ENCODE measurements at places on chromosomes 12 and 14. TPM values are rescaled to one million over a fixed set of nuclear protein-coding genes. Genes with fewer than 3 reads are reported as not detected.
A peak's percentile ranks its signal among the peaks of the same experiment; 100 is the strongest.

TPPP2 gene
- not detected for total RNA-seq

HRK gene
- total RNA-seq = 0.31 TPM

SERPINA5 gene
- 0.50 TPM for total RNA-seq

DNA sequence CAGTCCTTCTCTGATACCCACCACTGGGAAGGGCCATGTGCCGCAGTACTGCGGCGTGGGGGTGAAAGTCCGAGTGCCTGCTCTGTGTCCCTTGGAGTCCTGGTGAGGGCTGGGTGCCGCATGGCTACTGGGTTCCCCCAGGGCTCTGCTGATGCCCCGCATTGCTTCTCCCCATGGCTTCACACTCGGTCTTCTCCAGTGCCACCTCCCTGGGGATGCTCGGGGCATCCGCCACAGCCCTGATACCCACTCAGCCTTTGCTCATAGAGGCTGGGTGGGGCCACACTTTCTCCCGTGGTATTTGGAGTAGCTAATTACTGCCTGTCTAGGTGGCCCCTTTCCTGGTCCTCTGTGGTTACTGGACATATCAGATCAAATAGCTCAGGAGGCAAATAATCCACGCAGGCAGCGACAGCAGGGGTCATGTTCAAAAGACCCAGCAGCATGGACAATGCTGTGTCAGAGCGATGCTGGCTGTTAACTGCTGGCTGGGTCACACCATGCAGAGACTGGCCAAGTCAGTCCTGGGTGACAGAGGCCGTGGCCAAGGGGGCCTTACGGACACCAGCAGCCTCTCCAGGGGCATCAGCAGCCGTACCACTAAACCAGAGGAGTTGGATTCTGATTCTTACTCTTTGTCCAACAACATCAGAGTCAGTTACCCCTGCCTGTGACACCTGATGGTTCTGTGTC, 106.5 kb downstream of the ADGRD1 start:
- no peaks in the 10 kb centered on the region for H3K36me3 ChIP-seq
- H3K27ac ChIP-seq = no peak overlapping the region
- no peaks in the 10 kb centered on the region for H3K4me1 ChIP-seq
- peak; percentile 72 for DNase-seq
- no peak overlapping the region for H3K4me3 ChIP-seq
- peaks cover 16% of the 10 kb centered on the region for H3K27me3 ChIP-seq

- DNase-seq = no peak
- no peaks in the 10 kb centered on the region for H3K36me3 ChIP-seq
- H3K27ac ChIP-seq = no peak overlapping the region
- no peaks in the 10 kb centered on the region for H3K4me1 ChIP-seq
Observed at GRCh38 chr14:30134936-30135335, 207.3 kb upstream of the PRKD1 start.

DNA sequence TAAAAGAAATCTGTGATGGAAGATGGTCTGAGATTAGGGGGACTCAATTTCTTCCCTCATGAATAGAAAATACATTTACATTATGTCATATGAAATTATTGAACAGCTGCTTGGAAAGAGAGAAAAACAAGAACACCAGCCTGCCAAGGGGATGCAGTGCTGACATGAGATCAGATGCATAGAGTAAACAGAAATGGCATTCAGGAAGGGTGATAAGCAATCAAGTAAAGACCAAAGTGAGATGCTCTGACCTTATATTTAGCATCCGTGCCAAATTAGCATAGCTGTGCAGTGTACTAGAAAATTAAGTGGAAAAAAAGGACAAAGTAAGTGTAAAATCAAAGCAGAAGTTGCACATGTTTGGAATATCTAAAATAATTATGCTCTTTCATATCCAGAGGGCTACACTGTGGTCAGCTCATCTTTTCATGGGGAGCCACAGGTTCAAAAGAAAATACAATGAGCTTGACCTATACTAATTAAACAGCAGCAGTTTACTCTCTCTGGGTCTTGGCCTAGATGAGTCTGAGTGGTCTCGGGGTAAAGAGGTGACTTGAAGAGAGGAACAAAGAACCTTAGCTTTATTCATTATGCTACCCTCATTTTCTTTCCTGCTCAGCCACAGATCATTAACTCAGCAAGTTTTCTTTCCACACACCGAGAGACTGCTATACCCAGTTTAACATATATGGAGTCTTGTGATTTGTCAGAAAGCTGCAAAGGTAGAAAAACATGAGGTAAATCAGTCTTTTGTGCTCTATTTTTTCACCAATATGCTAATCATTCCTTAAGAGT, 359.4 kb upstream of the FOXG1 start:
- H3K4me3 ChIP-seq = no peak overlapping the region
- no peak for DNase-seq
- H3K36me3 ChIP-seq = no peaks in the 10 kb centered on the region
- H3K27ac ChIP-seq = no peak overlapping the region

- peaks cover 10% of the 10 kb centered on the region for H3K4me1 ChIP-seq
- no peaks in the 10 kb centered on the region for H3K27me3 ChIP-seq
- no peak overlapping the region for H3K27ac ChIP-seq
- H3K4me3 ChIP-seq = no peak overlapping the region
- H3K36me3 ChIP-seq = peaks cover 1% of the 10 kb centered on the region
Observed at GRCh38 chr12:101931498-101932326, 54.3 kb downstream of the DRAM1 start.

- H3K27me3 ChIP-seq = peaks cover 8% of the 10 kb centered on the region
- no peak for DNase-seq
- H3K4me3 ChIP-seq = no peak overlapping the region
- H3K4me1 ChIP-seq = no peaks in the 10 kb centered on the region
- no peaks in the 10 kb centered on the region for H3K36me3 ChIP-seq
Observed at GRCh38 chr14:44795725-44796124, 166.0 kb downstream of the KLHL28 start.

- H3K36me3 ChIP-seq = no peaks in the 10 kb centered on the region
- H3K4me3 ChIP-seq = no peak overlapping the region
- no peak overlapping the region for H3K27ac ChIP-seq
- no peak for DNase-seq
- peaks cover 20% of the 10 kb centered on the region for H3K4me1 ChIP-seq
Observed at GRCh38 chr12:20004952-20005351, 363.4 kb upstream of the PDE3A start.

PIWIL1 gene
- total RNA-seq = not detected

ITGA7 gene
- total RNA-seq = 5.6 TPM

CNTN1 gene
- 1.8 TPM for total RNA-seq

MANSC4 gene
- not detected for total RNA-seq

Data from chondrocyte (in vitro differentiated cells).